ENCODE measurements at places on chromosomes 11 and 22. TPM values are rescaled to one million over a fixed set of nuclear protein-coding genes. Genes with fewer than 3 reads are reported as not detected.

The MYOD1 gene
- not detected for total RNA-seq

The GDPD4 gene
- total RNA-seq: not detected

The TSPAN18 gene
- 6.3 TPM for total RNA-seq

The ACAD8 gene
- total RNA-seq: 20.3 TPM

The PRODH gene
- not detected for total RNA-seq

The CDC42BPG gene
- 7.9 TPM for total RNA-seq

The RFPL3 gene
- total RNA-seq: not detected

The FAM180B gene
- total RNA-seq: 0.39 TPM

The KRTAP5-7 gene
- total RNA-seq: not detected

The SCO2 gene
- 1.5 TPM for total RNA-seq

The BIK gene
- total RNA-seq: 5.3 TPM

The MYRF gene
- total RNA-seq: 0.62 TPM

The RIBC2 gene
- 0.98 TPM for total RNA-seq

The MRGPRE gene
- not detected for total RNA-seq

The GGTLC2 gene
- total RNA-seq: not detected

The DDI1 gene
- not detected for total RNA-seq

The NOX4 gene
- not detected for total RNA-seq

The RAG1 gene
- 0.08 TPM for total RNA-seq

The TREH gene
- total RNA-seq: not detected

The SIPA1 gene
- total RNA-seq: 405 TPM

The CCDC157 gene
- 11.7 TPM for total RNA-seq

The CLTCL1 gene
- total RNA-seq: 0.69 TPM

The CNTN5 gene
- total RNA-seq: not detected

The LBHD1 gene
- 14.5 TPM for total RNA-seq

The GSTP1 gene
- 56.9 TPM for total RNA-seq

The CRACR2B gene
- total RNA-seq: 0.30 TPM

The CRYBA4 gene
- total RNA-seq: not detected

The FGF3 gene
- total RNA-seq: not detected

The SHANK3 gene
- not detected for total RNA-seq

The CASP4 gene
- total RNA-seq: 75.5 TPM

The OR5B21 gene
- not detected for total RNA-seq

The MFRP gene
- not detected for total RNA-seq

The ARHGAP8 gene
- 14.4 TPM for total RNA-seq

The APOL5 gene
- total RNA-seq: not detected

The SCGB2A2 gene
- not detected for total RNA-seq
